T47D (cell line): ENCODE measurements at places on chromosomes 4 and X.

GRCh38 chr4:89528526-89529133 is 221.0 kb upstream of the GPRIN3 start:
- no peak for DNase-seq

- DNase-seq, result peak; percentile 23
These were observed 41.8 kb upstream of the MAML3 start for GRCh38 chr4:140195806-140196205.

GRCh38 chr4:176193126-176193525 is 2.3 kb downstream of the SPATA4 start:
- no peak for DNase-seq

- DNase-seq, result no peak
These were observed 494.9 kb downstream of the IDS start for GRCh38 chrX:149010013-149010852.

DNA sequence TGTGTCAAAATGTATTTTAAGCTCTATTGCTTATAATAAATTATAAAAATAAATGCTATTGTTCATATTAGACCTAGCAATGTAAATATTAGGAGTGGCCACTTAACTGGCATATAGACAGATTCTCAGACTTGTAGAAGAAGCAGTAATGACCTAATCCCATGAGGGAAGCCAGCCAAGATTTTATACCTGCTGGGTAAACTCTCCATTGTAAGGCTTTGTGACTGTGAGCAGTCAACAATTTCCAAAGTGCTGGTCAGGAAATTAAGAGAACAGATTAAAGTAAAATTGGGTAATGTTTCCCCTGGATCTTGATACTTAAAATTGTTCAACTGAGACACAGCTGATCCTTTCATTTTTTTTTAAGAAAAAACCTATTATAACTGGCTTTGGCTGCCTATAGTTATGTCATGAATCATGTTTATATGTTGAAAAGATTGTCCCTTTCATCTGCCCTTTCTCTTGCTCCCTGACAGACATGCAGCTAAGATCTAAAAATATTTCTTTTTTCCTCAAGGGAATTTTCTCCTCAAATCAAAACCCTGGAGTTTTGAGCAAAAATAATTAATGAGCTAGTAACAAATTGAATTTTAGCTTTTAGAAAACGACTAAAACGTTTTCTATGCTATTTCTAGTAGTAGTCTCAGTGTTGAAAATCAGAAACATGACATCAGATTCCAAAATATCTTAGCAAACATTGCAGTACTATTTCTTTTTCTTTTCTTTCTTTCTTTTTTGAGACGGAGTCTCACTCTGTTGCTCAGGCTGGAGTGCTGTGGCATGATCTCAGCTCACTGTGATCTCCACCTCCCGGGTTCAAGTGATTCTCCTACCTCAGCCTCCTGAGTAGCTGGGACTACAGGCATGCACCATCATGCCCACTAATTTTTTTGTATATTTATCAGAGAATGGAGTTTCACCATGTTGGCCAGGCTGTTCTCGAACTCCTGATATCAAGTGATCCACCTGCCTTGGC is 77.9 kb downstream of the ADGRL3 start:
- peak; percentile 35 for DNase-seq

- DNase-seq, result no peak
These were observed 114.7 kb upstream of the ARMCX2 start for GRCh38 chrX:101774340-101774739.

- DNase-seq, result no peak
These were observed 1050.6 kb upstream of the GRIA3 start for GRCh38 chrX:122133478-122133877.

DNA sequence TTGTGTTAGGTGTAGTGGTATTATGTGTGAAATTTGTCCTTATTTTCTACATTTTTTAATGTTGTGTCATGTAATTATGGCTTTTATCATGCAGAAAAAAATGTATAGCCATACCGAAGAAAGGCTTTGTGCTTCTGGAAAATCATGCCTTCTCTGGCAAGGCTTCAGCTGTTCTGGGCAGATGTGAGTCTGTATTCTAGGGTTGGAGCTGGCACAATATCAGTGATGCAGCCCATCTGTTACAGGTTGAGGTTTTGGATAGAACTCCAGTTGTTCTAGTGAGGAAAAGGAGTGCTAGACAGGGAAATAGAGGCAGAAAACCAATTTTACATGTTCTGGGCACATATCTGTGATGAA is 44.8 kb upstream of the PRSS12 start:
- DNase-seq, result no peak

- DNase-seq, result no peak
These were observed 210.1 kb upstream of the FAT4 start for GRCh38 chr4:125104616-125105015.

DNA sequence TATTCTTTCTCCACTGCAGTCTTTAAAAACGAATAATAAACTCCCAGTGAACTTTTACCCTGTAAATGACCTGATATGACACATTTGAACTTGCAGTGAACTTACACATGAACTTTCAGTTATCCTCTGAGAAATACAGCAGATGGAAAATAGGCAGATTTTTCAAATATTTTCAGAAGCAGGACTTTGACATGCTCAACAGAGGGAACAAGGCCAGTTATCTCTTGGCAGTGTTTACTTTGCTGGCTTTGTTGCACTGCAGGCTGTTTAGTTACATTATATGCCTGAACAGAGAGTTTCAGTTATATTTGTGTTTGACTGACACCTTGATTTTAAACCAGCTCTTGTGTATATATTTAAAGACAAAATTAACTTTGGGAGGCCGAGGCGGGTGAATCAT is 47.6 kb upstream of the FGG start:
- DNase-seq, result no peak

DNA sequence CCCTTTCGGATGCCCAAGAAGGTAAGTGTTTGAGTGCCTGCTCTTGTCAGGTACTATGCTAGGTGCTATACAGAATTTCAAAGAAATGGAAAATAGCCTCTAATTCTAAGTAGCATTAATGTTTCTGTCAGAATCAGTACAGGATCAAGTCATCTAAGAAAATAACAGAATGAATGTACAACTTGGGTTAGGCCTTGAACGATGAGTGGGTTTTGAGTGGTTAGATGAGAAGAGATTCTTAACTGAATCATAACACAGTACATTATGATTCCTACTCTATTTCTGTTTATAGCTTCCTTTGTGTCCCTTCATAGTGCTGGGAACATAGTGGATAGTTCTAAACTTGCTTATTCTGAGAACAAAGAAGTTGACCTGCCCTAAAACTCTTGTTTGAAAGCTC is 253.9 kb downstream of the GLUD2 start:
- DNase-seq, result no peak

DNA sequence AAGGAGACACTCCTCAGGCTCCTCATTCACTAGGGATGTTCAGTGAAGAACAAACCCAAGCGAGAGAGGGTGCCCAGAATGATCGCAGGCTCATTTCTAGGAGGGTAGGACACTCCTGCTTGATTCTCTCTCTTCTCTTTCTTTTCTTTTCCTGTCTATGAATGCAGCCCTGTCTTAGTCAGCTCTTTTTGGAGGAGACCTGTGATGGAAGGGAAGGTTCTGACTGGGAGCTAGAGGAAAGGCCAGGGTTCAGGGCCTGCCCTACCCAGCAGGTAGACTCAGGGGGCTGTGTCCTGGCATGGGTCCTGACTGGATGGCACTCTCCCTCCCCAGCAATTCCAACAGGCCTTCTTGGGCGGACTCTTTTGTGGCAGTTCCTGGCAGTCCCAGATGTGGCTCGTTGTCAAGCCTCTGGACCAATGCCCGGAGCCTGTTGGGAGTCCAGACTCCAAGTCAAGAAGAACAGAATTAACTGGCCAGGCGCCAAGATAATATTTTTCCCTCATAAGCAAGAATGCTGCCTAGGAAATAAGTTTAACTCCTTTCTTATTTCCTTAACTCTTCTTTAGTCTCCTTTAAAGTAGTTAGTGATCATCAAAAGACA is 139.4 kb upstream of the SCML1 start:
- DNase-seq, result no peak

- DNase-seq, result peak; percentile 26
These were observed 29.0 kb downstream of the PDHA1 start for GRCh38 chrX:19372547-19373331.

DNA sequence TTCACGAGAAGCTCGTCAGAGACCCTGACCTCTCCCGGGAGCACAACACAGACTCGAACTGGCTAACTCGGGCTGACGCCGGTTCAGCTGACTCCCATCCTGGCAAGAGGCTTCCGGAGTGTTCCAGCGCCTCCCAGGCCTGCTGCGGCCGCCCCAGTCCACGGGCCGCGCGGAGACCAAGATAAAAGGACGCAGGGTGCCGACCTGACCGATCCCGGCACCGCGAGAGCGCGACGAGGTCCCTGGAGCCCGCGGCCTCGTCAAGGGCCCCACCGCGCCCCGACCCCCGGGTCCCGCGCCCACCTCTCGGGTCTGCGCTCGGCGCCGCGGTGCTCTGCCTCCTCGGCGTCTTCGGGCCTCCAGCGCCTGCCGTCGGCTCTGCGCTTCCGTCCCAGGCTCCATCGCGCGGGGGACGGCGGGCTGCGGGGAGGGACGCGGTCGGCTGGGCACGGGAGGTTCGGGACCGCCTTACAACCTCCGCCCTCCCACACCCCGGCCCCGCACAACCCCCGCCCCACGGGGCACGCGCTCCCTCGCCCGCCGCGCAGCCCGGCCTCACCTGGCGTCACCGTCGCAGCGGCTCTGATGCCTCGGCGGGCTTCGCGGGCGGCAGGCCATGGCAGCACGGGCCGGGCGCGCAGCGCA is 426 bp downstream of the SLBP start:
- DNase-seq, result no peak

DNA sequence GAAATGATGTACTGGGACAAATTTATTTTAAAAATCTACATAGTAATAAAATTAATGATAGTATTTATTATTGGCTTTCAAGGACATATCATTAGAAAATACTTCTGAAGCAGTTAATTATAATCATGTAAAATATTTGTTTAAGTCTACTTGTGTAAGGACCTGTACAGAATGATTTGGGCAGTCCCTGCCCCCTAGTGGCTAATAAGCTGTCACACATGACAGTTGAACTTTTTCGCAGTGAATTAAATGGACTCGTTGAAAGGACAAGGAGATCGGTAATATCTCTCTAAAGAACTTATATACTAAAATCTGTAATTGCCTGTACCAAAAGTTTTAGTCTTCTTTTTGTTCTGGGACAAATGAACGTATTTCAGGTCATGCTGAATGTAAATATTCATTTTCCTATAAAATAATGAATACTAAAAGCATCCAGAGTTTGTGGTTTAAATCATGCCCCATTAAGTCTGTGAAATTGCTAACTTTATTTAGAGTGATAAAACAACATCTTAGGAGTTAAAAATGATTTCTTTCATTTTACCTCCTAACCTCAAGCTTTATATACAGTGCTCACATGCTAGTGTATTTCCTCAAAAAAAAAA is 13.6 kb downstream of the EXOC1 start:
- DNase-seq, result no peak

DNA sequence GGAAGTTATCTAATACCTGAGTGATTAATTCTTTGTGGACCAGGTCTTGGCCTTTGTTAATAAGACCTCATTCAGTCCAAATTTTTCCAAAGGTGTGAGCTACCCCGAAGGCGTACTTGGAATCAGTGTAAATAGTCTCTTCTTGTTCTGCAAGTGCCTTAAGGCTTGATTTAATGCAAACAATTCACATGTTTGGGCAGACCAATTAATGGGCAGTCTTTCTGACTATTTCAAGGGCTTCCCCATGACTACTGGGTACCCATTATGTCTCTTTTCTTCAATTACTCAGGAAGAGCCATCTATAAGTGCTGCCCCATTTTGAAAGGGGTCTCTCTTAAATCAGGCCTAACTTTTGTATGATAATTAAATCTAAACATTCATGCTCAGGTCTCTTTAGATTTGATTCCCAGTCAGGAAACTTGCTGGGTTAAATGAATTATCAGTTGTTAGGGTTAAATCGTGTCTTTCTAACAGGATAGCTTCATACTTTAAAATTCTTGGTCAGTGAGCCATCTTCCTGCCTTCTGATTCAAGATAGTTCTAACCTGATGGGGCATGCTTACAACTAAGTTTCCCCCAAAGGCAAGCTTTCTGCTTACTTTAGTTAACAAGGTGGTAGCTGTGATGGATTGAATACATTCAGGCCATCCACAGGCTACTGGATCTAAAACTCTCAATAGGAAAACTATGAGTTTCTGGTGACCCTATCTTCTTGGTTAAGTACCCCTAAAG is 179.6 kb downstream of the CCNG2 start:
- no peak for DNase-seq

DNA sequence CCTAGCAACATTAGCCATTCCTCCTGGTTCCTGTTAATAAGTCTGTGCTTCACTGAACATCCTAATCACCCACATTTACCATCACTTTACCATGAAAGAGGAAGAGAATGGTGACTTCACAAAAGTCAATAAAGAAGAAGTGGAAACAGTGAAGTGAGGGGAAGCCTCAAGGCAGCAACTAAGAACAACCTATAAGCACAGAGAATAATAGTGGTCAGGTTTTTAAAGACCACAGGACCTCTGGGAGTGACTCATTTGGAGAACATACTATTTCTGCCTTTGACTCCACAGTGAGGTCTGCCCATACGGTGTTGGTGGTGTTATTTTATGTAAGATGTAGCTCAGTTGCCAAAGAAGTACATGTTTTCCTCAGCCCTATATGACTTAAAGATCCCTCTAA is 86.0 kb upstream of the TET2 start:
- DNase-seq, result no peak

DNA sequence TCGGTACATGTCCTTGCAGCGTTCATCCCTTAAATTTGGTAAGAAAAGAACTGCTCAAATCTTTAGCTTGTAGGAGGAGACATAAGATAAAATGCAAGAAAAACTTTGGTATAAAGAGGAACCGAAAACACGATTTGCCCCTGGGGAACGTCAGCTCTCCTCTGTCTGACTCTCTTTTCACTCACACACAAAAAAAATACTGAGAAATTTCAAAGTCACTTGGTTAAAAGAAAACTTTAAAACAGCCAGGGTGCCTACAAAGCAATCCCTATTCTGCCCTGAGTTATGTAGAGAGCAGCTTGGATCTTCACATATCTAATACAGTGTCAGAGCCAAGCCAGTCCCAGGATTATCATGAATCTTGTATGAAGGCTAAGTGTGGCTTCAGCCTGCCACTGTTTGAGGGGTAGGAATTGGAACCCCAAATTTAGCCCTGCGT is 248.5 kb upstream of the CXXC4 start:
- no peak for DNase-seq

DNA sequence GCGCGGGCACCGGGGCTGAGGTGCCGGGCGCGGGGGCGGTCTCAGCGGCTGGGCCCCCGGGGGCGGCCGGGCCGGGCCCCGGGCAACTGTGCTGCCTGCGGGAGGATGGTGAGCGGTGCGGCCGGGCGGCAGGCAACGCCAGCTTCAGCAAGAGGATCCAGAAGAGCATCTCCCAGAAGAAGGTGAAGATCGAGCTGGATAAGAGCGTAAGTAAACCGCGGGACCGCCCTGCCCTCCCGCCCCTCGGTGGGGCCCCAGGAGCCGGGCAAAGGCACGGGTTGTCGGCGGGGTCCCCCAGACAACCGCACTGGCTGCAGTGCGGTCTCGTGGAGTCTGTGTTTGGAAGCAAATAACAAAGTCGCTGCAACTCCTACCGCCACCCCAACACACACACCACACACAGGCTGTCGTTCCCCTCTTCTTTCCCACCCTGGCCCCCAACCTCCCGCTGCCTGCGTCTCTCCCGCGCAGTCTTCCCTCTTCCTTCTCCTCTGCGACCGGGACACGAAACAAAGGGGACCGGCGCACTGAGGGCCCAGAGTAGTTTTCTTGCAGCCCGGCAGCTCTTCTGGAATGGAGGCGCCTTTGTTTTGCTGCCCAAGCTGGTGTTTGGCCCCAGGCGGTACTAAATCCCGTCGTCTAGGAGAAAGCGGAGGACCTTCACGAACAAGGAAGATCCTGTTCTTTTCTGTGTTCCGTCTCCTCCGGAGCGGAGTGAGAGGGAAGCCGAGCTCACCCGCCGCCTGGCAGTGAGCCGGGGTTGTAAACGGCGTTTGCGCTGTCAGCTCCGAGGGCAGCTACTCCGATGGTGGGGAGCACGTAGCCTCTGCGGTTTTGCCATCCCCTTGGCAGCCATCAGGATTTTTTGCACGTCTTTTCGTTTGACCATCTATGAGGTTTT is 788 bp downstream of the SAP30 start:
- DNase-seq, result peak; percentile 79
